Inflammatory macrophage (primary cell): ENCODE measurements at places on chromosomes 16 and 17.

DNA sequence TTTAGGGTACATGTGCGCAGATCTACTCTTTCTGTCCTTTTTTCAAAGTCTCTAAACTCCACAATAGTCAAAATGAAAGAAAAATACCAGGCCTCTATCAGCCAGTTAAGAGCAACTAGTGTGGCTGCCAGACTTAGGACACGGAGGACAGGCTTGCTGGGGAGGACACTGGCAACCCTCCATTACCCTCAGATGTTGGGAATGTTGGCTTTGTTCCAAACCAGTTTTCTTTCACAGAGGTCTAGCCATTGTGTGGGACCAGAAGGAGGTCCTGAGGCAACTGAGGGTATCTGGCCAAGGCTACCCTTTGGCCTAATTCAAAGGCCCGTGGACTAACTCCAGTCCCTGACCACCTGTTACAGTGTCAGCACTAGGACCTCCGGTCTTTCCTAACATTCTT is 51.2 kb upstream of the MED9 start:
- no peak for DNase-seq

DNA sequence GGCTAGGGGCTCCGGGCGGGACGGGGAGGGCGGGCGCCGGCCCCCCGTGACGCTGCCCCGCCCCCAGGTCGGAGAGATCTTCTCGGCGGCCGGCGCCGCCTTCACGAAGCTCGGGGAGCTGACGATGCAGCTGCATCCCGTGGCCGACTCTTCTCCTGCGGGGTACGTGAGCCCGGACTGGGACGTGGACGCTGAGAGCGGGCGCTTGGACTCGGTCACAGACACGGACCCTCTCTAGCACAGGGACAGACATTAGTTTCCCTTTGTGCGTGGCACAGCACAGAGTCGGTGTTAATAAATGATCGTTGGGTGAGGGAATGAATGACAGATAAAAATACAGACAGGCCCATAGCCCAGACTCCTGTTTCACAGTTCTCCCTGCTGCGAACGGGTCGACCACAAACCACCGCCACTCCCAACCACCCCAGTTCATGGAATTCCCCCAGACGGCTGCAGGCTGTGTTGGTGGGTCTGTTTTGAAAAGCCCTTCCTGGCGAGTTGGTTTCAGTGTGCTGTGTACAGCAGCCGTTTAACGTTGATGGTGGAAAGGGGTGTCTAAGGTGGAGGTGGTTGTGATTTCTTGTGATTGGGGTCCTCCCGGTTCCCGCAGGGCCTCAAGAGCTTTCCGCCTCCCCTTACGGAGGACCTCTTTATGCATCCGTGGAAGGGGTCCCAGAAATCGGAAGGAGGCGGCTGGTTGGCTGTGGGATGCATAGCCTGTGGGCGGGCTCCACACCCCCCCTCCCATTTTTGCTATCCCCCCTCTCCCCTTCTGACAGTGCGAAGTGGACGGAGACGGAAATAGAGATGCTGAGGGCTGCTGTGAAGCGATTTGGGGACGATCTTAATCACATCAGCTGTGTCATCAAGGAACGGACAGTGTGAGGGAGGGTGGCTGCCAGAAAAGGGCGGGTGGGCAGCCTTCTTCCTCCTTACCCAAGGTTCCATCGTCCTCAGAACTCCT is 2.9 kb downstream of the RNASEK start:
- peak; percentile 8 for DNase-seq

DNA sequence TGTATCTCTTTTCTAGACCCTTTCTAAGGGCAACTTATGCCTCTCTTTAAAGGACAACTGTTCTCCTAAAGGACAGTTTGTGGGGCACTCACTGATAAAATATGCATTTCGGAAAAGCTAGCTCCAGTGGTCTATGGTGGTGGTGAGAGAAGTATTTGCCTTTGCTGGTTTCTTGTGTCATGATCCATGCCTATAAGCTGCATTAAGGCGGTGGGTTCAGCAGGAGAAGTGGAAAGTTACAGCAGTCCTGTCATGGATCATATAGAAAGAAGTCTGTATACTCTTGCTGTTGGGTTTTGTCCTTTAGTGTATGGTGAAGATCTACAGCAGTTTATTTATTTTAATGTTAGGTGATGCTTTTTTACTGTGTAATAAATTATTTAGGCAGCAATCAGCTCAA is 563.9 kb upstream of the PSMD7 start:
- DNase-seq: no peak

GRCh38 chr16:87350681-87351319 is 32.8 kb downstream of the FBXO31 start:
- no peak for DNase-seq

DNA sequence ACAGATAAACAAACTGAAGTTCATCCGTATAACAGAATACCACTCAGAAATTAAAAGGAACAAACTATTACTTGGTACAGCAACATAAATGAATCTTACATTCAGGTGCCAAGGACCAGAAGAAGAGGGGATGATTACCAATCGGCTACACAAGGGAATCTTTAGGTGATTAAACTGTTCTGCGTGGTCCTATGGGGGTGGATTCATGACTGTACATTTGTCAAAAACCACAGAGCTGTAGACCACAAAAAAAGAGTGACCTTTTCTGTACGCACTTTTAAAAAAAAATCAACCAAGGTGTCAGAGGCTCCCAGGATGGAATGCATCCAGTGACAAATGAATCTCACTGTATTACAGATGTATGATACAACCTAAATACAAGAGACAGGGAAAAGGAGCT is 110.8 kb downstream of the CDYL2 start:
- DNase-seq: no peak

DNA sequence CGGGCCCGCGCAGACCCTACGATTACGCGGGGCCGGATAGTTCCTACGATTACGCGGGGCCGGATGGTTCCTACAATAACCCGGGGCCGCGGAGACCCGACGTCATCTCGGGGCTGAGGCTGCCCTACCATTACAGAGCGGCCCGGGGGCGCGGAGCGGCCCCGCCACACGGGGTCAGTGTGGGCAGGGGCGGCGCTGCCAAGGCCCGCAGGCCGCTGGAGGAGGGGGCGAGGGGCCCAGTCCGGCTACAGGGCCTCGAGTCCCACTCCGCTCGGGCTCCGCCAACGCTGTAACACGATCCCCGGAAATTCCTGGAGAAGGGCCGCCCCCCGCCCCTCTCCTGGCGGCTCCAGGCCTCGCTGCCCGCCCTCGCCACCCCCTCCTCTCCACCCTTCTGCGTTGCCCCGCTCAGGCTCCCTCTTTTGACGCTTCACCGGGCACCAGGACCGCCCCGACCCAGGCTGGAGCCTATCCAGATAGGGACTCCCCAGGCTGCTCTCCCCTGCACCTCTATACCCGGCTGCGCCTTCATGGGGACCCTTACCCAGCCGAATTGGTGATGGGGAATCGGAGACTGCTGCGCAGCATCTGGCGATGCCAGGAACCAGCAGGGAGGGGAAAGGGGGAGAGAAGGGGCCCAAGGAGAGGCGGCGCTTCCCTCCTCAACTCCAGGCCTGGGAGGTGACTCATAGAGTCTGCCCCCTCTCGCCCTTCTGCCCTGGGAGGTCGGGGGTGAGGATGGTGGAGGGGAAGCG is at the start of gene RAB34:
Gene RAB34 (minus strand): TSS at position 291 of the 755 bp plus-strand sequence. CDS start 602 bp downstream, outside the sequence.
- DNase-seq: peak; percentile 35

- DNase-seq: no peak
These were observed 7.4 kb downstream of the TMC6 start for GRCh38 chr17:78120971-78121800.

GRCh38 chr17:16945136-16945482 is 26.8 kb downstream of the TNFRSF13B start:
- no peak for DNase-seq

GRCh38 chr17:11928436-11928835 is 68.8 kb downstream of the ZNF18 start:
- DNase-seq: no peak

- no peak for DNase-seq
These were observed 9.9 kb downstream of the TBX4 start for GRCh38 chr17:61461967-61462718.

- DNase-seq: peak; percentile 26
These were observed 36.4 kb downstream of the SNX20 start for GRCh38 chr16:50644729-50645128.

- no peak for DNase-seq
These were observed 16.8 kb downstream of the PIEZO1 start for GRCh38 chr16:88768071-88768783.

DNA sequence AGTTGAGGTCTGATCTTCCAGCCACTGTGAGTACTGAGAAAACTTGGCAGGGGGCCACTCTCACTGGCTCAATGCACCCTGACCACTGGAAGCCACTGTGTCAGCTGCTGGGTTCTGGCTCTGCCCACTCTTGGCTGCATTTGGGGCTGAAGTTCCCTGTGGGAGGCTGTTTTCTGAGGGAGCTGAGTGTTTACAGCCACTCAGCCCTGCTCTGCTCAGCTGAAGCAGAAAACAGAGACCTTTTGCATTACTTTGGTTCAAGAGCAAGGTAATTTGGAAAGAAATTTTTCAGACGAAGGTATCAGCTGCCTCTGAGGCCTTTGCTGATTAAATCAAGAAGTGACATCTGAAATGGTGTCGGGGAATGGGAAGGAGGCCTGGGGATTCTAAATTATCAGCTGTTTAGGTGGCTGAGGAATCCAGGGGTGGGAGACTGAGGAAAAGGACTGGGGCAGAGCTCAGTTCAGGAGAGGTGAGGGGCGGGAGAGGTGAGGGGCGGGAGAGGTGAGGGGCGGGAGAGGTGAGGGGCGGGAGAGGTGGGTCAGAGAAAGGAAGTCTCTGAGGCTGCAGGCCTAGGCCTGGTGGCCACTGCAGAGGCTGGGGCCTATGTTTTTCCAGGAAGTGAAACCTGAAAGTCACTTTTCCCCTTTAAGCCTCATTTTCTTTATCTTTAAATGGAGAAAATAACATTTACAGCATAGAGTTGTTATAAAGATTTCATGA is at the start of gene ACSM5:
Gene ACSM5 (plus strand): TSS at position 137 of the 723 bp plus-strand sequence. CDS start 1,951 bp downstream, outside the sequence.
- peak; percentile 62 for DNase-seq

- no peak for DNase-seq
These were observed 18.6 kb downstream of the PRCD start for GRCh38 chr17:76558198-76559095.

GRCh38 chr16:67879936-67880335 is 4.7 kb upstream of the NRN1L start:
- DNase-seq: no peak

- DNase-seq: no peak
These were observed at the start of gene KRT12 for GRCh38 chr17:40866838-40867237. TSS of gene KRT12 (minus strand) at chr17:40867223. CDS start at chr17:40867186, 37 bp downstream.
